Midbrain (tissue), 1 donor: ENCODE measurements at places on chromosomes 2 and 18.

GRCh38 chr2:40199771-40200170 is 252.1 kb downstream of the SLC8A1 start:
- no peak for DNase-seq

- DNase-seq: no peak
Observed at GRCh38 chr18:56188529-56189275, 449.7 kb downstream of the TXNL1 start.

DNA sequence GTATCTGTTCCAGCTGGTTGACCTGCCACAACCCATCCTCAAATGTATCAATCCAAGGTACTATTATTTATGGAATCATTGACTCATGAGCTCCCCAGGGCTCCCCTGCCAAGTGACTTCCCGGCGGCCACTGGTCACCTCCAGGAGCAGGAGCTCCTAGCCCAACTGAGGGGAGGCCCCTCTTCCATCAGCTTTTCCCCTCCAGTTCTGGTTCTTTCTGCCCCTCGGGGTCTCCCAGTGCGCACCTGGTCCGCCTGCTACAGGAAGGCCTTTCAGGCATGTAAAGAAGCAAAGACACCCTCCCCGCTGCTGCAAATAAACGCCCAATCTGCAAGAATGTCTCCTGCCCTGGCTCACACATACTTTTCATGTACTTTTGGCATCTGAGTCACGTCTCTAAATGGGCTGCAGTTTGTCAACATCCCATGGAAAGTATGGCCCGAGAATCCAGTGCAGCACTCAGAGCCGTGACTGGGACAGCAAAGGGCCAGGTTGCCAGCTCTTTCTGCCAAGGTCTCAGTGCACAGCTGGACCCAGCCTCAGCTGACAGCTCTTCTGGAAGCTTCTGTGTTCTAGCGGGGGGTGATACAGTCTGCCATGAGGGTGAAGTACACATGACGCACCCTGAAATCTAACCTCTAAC is 41.4 kb downstream of the KLHL29 start:
- no peak for DNase-seq

- DNase-seq: no peak
Observed at GRCh38 chr18:58225101-58225500, 181.1 kb downstream of the NEDD4L start.

- no peak for DNase-seq
Observed at GRCh38 chr2:203623096-203623495, 83.3 kb upstream of the CD28 start.

DNA sequence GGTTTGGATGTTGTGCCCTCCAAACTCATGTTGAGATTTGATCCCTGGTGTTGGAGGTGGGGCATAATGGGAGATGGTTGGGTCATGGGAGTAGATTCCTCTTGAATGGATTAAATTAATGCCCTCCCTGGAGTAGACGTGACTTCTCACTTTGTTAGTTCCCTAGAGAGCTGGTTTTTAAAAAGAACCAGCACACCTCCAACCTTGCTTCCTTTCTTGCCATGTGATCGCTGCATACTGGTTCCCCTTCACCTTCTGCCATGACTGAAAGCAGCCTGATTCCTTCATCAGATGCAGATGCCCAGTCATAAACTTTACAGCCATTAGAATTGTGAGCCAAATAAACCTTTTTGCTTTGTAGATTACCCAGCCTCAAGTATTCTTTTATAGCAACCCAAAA is 21.7 kb downstream of the MTA3 start:
- no peak for DNase-seq

GRCh38 chr2:197426723-197427603 is 7.9 kb downstream of the SF3B1 start:
- no peak for DNase-seq

GRCh38 chr2:235047171-235048160 is 95.6 kb downstream of the SH3BP4 start:
- no peak for DNase-seq

DNA sequence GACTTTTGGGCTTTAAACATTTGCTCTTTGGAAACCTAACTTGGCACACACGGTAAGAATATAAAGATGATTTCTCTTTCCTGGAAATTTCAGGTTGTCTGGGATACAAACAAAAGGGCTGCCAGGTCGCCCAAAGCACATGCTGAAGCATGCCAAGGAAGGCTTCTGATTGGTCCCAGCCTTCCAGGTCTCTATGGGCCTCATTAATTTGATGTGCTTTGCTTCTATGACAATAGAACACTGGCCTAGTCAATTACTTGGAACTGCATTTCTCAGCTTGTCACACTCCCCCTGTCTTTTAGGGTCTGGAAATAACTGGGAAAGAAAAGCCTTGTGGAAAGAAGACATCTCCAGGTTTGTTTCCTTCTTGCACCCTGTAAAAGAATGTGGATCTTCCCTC is 228.9 kb downstream of the ADCYAP1 start:
- no peak for DNase-seq

DNA sequence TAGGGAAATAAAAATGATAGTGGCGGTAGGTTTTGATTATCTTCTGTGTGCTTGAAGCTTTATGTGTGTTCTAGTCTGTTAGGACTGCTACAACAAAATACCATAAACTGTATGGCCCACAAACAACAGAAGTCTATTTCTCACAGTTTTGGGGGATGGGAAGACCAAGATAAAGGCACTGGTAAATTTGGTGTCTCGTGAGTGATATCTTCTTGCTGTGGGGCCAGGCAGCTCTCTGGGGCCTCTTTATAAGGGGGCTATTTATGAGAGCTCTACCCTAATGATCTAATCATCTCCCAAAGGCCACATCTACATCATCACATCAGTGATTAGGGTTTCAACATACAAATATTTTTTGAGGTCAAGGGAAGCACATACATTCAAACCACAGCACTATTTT is 86.8 kb upstream of the SPHKAP start:
- DNase-seq: no peak

- DNase-seq: no peak
Observed at GRCh38 chr2:99974275-99974674, 168.1 kb downstream of the AFF3 start.

GRCh38 chr2:74552914-74553811 is 579 bp downstream of the LOXL3 start:
- no peak for DNase-seq

DNA sequence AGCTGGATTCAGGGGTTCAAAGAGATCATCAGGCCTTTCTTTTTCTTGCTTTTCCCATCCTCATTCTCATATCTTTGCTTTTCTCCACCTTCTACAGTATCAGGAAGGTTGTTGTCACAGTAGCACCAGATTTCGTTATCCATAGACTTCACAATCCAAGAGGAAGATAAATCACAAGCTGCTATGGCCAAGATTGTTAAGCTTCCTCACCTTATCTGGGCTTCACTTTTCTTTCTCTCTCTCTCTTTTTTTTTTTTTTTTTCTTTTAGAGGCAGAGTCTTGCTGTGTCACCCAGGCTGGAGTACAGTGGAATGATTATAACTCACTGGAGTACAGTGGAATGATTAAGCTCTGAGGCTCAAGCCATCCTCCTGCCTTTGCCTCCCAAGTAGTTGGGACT is 93.5 kb downstream of the TTC27 start:
- DNase-seq: no peak

GRCh38 chr2:224594840-224595239 is 9.7 kb upstream of the CUL3 start:
- DNase-seq: no peak
